Brain microvascular endothelial cell (primary cell): ENCODE measurements at places on chromosomes 5 and 9.
A peak's percentile ranks its signal among the peaks of the same experiment; 100 is the strongest.

DNA sequence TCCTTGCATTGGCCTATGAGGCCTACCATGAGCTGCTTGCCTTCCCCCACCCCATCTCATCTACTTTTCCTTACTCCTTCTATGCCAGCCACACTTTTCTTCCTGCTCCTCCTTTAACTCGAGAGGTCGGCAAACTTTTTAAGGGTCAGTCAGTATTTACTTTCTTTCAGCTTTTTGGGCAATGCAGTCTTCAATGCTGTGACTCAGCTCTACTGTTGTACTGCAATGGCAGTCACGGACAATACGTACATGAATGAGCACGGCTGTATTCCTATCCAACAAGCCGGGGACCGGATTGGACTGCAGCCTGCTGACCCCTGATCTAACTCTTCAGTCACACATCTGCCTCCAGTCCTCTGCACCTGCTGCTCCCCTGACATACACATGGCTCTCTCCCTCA is 602 bp upstream of the ACTL7A start:
- DNase-seq, result no peak

- peak; percentile 45 for DNase-seq
These were observed 37.1 kb downstream of the PRDM6 start for GRCh38 chr5:123125962-123126732.

DNA sequence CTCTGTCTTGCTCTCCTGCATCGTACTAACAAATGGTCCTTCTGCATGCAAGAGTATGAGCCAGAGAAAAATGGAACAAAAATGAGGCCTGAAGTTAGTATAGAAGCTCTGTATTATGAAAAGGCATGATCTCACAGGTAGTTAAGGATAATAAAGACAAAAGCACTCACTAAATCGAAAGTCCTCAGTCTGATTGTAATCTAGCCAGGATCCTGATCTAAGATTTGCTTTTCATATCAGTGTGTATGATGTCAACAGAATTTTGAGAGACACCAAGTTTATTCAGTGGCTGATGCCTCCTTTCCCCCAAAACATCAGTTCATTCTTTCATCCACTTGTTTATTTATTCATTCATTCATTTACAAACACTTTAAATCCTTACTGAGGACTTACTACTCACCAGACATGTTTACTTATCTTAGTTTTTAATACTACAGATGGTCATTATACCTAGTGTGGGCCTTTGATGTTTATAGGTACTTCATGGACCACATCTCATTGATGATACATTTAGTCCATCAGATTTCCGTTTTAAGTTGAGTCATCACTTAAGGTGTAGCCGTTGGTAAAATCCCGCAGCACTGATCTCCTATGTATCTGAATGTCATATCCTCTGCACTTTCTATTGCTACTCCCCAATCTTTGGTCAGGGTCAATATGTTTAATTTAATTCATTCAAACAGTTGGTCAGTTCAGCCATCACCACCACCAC is 105.2 kb upstream of the DHFR start:
- DNase-seq, result no peak

DNA sequence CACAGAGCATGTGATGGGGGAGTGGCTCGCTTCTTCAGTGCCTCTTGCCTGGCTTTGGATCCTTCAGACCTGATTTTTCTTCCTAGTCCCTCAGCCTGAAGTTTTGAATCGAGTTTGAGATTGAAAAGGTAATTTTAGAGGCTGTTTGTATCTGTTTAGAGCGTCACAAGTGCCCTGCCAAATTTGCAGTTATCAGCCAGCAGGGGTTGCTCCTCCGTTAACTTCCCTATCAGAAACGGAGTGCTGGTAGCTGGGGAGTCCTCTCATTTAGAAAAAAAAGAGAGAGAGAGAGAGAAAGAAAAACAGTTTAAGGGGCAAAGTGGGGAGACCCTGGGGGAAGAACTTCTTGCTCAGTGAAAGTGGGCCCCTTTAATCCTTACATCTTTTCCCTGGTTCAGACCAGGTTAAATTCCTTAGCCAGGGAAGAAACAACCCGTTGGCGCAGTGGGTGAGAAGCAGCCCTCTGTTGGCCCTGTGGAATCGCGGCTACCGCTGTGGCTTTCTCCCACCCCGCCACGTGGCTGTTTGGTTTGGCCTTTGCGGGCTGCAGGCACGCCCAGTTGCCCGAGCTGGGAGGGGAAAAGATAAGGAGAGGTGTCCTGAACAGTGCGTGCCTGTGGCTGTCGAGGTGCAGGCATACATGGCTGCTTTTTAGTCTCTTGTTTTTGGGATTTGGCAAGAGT is 576.7 kb upstream of the ACO1 start:
- DNase-seq, result no peak

GRCh38 chr5:146669656-146670055 is 153.7 kb upstream of the GPR151 start:
- DNase-seq, result no peak

DNA sequence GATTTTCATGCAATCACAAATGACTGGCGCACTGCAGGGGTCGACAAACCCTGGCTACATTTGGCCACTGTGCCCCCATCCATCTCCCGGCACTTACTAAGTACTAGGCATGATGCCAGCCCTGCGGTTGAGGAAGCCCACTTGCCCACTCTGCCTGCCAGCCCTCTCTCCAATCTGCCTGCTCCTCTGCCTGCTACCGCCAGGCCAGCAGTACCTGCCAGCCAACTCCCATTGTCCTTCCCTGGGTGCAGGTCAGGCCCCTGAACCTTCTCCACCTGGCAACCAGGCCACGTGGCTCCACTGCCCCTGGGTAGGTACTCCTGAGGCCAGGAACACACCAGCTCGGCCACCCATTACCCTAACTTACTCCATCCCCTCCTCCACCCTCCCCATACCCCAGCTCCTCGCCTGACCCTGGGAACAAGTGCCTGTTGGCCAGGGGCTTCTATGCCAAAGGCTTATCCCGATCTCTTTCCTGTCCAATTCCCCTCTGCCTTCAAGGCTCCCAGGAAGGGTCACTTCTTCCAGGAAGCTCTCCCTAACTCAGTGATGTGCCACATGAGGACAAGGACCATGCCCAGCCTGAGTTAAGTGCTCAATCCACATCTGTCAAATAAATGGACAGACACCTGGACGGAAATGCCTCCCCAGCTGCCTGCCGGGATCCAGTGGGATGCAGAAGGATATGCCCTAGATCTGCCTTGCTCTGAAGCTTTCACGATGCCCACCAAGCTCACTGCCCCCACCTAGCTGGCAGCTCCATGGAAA is 6.6 kb downstream of the EEIG1 start:
- no peak for DNase-seq

DNA sequence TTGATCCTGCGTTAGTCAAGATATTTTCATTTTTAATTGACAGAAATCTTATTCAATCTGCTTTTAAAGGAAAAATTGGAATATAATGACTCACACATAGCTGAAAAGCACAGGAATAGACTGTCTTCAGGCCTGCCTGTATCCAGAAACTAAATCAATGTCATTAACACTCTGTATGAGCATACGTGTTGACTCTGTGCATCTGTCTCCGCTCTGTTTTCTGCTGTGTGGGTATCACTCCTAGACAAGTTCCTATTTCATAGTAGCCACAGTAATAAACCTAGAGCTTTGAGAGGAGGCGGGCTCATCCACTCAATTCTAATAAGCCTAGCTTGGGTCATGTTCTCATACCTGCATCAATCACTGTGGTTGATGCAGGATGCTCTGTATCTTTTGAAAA is 267.6 kb downstream of the KCTD16 start:
- DNase-seq, result no peak

DNA sequence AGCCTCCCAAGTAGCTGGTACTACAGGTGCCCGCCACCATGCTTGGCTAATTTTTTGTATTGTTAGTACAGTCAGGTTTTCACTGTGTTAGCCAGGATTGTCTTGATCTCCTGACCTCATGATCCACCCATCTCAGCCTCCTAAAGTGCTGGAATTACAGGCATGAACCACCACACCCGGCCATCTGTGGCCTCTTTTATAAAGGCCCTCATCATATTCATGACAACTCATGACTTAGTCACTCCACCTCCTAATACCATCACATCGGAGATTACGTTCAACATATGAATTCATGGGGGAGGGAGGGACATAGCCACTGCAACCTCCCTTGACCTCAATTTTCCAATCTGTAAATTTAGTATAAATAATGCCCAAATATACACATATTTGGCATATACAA is 27.2 kb upstream of the PLCXD3 start:
- DNase-seq, result no peak

- DNase-seq, result no peak
These were observed 3.6 kb upstream of the NR5A1 start for GRCh38 chr9:124510650-124511425.

GRCh38 chr9:79000230-79001002 is 571.3 kb upstream of the TLE4 start:
- DNase-seq, result no peak

- DNase-seq, result no peak
These were observed 49.3 kb downstream of the CSNK1G3 start for GRCh38 chr5:123561230-123561629.

GRCh38 chr9:33619666-33620404 is 95.8 kb downstream of the ANKRD18B start:
- peak; percentile 72 for DNase-seq

- DNase-seq, result peak; percentile 34
These were observed 11.1 kb upstream of the SHOC1 start for GRCh38 chr9:111805830-111806241.

- DNase-seq, result no peak
These were observed 88.4 kb upstream of the IQGAP2 start for GRCh38 chr5:76314643-76315042.

GRCh38 chr5:153459051-153459743 is 31.3 kb upstream of the GRIA1 start:
- no peak for DNase-seq

- DNase-seq, result no peak
These were observed 4.2 kb upstream of the CTNNAL1 start for GRCh38 chr9:109017493-109017892.

DNA sequence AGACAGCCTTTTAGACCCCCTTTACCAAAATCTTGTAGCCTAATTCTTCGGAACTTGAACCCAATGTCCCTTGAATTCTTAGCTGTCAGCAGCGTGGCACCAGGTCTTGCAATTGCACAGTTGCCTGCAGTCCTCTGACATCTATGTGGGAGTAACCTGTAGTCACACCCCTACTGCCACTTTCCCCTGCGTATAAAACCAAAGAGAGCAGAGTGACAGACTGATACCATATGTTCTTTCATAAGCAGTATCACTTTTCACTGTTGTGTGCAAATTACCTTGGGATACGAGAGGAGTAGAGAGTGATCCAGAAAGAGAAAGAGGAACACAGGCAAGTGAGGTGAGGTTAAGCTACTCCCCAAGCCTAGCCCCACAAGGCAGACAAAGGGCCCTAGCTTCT is 364.3 kb upstream of the ADAMTSL1 start:
- DNase-seq, result no peak

GRCh38 chr5:172973931-172974330 is 9.6 kb upstream of the ATP6V0E1 start:
- DNase-seq, result peak; percentile 82

GRCh38 chr5:35242702-35243258 is 12.5 kb upstream of the PRLR start:
- DNase-seq, result no peak
